B cell (primary cell): ENCODE measurements at places on chromosomes 16 and 17. TPM values are rescaled to one million over a fixed set of nuclear protein-coding genes. Genes with fewer than 3 reads are reported as not detected.

Gene CIITA
- 632 and 717 TPM in 2 replicates for polyA plus RNA-seq

Gene SLC2A4
- not detected in 2 replicates for polyA plus RNA-seq

Gene MAF
- polyA plus RNA-seq: 0.35 and 0.49 TPM in 2 replicates

Gene NKD1
- 0.14 and 0.16 TPM in 2 replicates for polyA plus RNA-seq

Gene TEKT5
- 0.25 and 0.57 TPM in 2 replicates for polyA plus RNA-seq

Gene DNAI2
- polyA plus RNA-seq: not detected in 2 replicates

Gene NPIPA5
- 5.2 and 21.0 TPM in 2 replicates for polyA plus RNA-seq

Gene LRRC37A3
- 1.5 and 5.3 TPM in 2 replicates for polyA plus RNA-seq
